ENCODE measurements at places on chromosomes 16 and 17. TPM values are rescaled to one million over a fixed set of nuclear protein-coding genes. Genes with fewer than 3 reads are reported as not detected.

GRCh38 chr17:48258331-48258730 is 150.8 kb downstream of the SNX11 start:
- DNase-seq = no peak

DOC2B gene
- total RNA-seq = 4.4 TPM

GRCh38 chr16:90046971-90047713 is 27.9 kb upstream of the DBNDD1 start:
- no peak for DNase-seq

ATP2A3 gene
- 142 TPM for total RNA-seq

HOXB9 gene
- total RNA-seq = 21.5 TPM

DNA sequence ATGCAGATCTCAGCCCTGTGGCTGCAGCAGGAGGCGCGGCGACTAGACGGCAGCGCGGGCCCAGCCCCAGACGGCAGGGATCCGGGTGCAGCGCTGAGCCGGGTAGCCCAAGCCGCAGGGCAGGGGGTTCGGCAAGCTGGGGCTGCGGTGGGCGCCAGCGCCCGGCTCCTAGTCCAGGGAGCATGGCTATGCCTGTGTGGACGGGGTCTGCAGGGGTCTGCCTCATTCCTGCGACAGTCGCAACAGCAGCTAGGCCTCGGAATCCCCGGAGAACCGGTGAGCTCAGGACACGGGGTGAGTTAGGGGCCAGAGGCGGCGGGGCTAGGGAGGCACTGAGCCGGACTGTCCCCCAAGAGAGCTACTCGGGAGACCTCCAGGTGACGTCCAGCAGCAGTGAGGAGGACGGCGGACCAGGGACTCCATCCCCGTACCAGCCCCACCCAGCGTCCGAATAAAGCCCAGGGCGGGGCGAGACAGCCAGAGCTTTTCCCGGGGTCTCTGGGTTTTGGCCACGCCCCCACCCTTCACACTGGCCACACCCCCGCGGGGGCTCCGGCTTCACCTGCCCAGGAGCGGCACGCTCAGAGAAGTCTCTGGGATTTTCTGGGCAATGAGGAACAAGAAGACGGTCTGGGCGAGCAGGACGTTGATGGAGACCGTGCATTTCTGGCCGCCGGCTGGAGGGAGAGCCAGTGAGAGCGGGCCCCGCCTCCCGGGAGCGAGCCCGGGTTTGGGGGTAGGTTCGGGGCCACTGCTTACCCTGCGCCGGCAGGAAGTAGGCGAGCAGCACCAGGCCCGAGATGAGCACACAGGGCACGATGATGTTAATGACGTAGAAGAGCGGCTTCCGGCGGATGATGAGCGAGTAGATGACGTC is 1.1 kb downstream of the C17orf107 start:
- DNase-seq = peak; percentile 61

MYH3 gene
- 3.7 TPM for total RNA-seq

DNA sequence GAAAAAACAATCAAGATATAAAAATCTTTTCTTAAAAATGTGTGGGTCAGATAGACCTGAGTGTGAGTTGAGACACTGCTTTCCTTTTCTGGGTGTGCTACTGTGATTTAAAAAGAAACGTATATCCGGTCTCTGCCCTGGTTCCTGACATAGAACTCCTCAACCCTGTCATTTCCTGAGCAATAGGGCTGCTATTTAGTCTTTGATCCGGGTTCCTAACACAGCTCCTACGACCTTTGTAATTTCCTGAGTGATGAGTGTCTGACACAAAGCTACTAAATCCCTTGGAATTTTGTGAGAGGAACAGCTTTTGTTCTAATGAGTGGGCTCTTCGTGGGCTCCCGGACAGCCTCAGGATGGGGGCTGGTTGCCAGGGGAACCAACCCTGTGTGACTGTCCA is 93.9 kb upstream of the FA2H start:
- DNase-seq = no peak

- DNase-seq = no peak
These were observed 282.9 kb downstream of the SOX9 start for GRCh38 chr17:72403713-72404209.
